ENCODE measurements at places on chromosomes 3 and 15.

GRCh38 chr3:195169011-195169649, 101.8 kb downstream of the XXYLT1 start:
- no peak for DNase-seq

GRCh38 chr15:94387849-94388441, 156.6 kb downstream of the MCTP2 start:
- DNase-seq, result peak; percentile 58

- DNase-seq, result no peak
These were observed 18.4 kb downstream of the GCSAM start for GRCh38 chr3:112114576-112115160.

DNA sequence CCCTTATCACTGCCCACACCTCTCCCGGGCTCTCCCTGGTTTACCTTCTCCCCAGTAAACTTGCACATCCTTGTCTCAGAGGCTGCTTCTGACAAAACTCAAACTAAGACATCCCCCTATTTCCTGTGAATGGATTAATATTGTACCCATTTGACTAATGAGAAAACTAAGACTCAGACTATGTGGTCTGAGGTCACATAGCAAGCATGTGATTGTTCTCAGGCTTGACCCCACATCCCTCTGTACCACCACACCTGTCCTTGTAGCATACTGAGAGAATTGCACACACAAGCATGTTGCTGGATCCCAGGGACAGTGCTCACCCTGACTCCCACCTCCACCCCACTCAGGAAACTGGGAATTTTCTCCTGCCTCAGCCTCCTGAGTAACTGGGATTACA, 90.7 kb upstream of the HES1 start:
- DNase-seq, result no peak

GRCh38 chr15:80177156-80177555, 24.4 kb downstream of the FAH start:
- no peak for DNase-seq

DNA sequence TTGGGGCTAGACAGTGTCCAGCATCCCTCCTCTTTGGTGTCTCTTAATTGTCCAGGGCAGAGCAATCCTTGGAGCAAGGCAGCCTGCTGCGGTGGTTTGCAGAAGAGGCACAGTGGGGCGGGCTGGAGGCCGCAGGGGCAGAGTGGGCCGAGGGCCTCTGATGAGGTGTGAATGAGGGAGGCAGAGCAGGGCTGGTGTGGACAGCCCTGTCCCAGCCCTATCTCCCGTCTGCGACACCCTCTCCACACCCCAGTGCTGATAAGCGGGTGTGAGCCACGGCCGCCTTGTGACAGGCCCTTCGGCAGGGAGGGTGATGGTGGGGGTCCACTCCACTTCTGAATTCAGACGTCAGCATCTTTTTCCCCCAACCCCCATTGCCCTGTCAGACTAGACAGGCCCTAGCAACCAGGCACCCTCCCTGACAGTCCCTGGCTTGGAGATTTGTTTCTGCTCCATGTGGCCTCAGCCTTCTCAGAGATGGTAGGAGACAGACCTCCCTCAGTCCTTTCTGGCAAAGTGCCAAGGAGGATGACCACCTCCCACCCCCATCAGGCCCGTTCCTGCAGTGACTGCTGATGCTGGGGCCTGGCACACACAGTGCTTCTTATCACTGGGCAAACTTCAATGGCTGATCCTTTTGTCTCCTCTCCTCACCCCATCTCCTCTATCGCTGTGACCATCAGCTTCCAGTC, 37.3 kb downstream of the EXOG start:
- no peak for DNase-seq

DNA sequence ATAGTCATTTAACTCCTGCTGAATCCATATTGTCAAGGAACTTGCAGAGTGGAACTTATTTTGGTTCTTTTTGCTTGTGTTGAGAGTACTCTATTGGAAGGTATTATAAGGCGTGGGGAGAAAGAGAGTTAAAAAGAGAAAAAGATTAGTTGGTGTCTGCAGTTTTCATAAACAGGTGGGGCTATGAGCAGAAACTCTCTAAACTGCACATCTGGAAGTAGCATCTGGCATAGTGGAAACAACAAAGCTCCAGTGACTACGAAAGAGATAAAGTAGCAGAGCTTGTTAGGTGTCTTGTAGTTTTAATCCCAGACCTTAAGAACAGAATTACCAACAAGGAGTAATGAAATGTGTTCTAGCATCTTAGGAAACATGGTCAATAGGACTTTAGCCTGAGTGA, 148.8 kb upstream of the SGO1 start:
- no peak for DNase-seq

GRCh38 chr3:171284308-171285075, 175.7 kb downstream of the TNIK start:
- DNase-seq, result peak; percentile 91

GRCh38 chr15:55574096-55574495, 14.0 kb downstream of the PYGO1 start:
- no peak for DNase-seq

- peak; percentile 42 for DNase-seq
These were observed 70.8 kb downstream of the RAP2B start for GRCh38 chr3:153232851-153233271.

- no peak for DNase-seq
These were observed 48.8 kb upstream of the ATP2B2 start for GRCh38 chr3:10554236-10554611.

- DNase-seq, result peak; percentile 93
These were observed 84.8 kb downstream of the PPCDC start for GRCh38 chr15:75107908-75108838.

- DNase-seq, result no peak
These were observed 40.5 kb upstream of the B3GNT5 start for GRCh38 chr3:183212565-183212964.

All from RPMI7951 (cell line).